ENCODE measurements at places on chromosomes 5 and 9.

GRCh38 chr5:141828162-141828561, 50.0 kb downstream of the PCDH1 start:
- no peak for DNase-seq

- no peak for DNase-seq
Measured at GRCh38 chr9:15837079-15837679, 284.3 kb downstream of the CCDC171 start.

- DNase-seq = no peak
Measured at GRCh38 chr5:168851902-168852321, 272.7 kb upstream of the PANK3 start.

DNA sequence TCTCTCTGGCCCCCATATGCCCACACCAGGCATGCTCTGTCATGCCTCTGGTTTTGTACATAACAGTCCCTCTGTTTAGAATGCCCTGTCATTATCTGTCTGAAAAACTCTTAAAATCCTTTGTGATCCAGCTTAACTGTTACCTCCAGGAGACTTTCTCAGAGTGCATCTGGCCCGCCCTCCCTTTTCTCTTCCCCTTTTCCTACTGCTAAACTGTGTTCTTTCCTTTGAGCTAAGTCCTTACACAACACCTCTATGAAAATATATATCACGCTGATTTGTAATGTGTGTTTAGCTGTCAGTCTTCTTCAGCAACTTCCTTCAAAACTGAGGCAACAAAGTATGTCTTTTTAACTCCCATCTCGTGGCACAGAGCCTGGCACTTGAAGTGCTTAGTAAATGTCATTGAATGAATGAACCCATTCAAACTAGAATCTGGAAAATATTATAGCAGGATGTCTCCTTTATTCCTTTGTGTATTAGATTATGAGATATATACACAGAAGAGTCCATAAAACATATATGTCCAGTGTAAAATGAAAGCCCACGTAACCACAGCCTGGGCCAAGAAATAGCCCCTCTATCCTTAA, 166.2 kb upstream of the KLF9 start:
- DNase-seq = no peak

DNA sequence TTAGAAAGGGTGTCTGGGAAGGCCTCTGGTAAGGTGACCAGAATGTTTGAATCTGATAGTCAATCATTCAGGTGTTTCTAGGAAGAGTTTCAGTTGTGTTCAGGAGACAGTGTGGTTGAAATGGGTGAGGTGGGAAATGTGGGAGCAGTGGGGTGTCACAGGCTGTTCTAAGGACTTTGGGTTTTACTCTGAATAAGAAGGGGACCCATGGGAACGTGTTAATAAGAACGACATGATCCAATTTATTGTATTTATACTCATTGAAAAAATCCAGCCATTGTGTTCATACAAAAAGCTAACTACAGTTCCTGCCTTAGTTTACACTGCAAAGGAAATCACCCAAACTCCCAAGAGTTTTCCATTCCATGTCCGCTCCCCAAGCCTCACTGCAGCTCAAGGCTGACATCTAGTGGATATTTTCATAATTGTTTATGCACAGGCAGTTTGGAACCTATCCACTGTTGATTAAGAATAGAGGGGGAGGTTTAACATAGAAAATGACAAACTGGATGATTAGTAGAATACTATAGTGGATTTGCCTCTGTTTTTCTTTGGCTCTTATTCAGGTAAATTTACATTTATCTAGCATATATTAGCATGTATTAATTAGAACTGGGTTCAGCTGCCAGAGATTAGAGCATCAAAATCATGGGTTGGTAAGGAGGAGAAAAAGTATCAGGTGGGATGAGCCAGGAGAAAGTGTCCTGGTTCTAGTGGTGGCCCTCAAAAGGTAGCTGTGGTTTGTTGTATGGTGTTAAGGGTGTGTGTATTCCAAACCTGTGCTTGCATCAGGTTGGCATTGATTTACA, 17.7 kb downstream of the CAVIN4 start:
- no peak for DNase-seq

DNA sequence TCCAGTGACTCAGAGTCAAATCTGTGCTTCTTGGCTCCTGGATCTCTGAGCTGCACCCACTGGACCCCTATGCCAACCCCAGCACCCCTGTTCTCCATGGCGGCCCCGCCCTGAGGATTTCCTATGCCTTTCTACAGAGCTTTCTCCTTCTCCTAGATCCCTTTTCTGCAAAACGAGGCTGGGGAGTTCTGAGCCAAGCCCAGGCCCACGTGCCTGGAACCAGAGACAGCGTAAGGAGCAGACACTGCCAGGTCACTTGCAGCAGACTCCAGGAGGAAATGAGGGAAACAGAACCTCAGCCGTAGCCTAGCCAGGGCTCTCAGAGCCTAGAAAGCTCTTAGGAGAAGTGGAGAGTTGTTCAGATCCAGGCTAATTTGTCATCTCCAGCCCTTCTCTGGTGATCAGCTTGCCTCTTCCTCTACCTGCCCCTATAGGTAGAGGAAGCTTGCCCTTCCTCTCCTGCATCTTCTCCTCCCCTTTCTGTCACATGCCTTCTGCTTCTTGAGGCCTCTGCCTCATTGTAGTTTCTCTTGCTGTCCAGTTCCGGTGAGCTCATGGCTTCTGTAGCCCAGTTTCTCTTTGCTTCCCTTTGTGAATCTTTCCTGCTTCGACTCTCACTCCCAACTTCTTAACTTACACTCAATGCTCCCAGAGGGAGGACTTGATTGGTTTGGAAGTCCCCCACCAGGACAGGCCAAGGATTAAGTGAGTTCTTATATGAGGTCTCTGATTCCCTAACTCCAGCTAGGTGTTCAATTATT, 163.4 kb downstream of the RGS3 start:
- no peak for DNase-seq

DNA sequence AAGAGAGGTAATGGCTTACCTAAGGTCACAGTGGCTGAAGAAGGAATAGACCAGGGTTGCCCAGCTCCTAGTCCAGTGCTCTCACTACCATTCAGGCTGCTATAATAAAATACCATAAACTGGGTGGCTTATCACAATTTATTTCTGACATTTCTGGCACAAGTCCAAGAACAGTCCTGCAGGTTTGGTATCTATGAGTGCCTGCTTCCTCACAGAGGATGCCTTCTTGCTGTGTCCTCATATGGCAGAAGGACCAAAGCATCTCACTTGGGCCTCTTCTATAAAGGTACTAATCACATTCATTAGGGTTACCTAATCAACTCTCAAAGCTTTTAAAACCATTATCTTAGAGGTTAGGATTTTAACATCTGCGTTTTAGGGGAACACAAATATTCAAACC, 17.2 kb downstream of the STARD4 start:
- DNase-seq = no peak

DNA sequence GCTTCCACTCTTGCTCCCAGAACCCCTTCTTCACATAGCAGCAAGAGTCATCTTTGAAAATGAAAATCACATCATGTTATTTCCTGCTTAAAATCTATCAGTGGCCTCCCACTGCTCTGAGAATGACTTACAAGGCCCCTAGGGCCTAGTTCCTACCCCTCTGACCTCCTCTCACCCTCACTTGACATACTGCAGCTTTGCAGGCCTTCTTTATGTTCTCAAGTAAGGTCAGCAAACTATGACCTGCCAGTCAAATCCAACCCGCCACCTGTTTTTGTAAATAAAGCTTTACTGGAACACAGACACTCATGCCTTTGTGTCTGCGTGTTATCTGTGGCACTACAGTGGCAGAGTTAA, 185.7 kb downstream of the NR3C1 start:
- no peak for DNase-seq
